Mammary epithelial cell (primary cell): ENCODE measurements at places on chromosomes 12 and 14. TPM values are rescaled to one million over a fixed set of nuclear protein-coding genes. Genes with fewer than 3 reads are reported as not detected.

PPP1R13B gene
- 6.2 TPM for polyA plus RNA-seq

GRCh38 chr12:106957583-106957982 lies 1.9 kb downstream of the TMEM263 start:
- DNase-seq = no peak

GRCh38 chr14:43901911-43902673 lies 605.0 kb downstream of the FSCB start:
- DNase-seq = no peak

GALNT9 gene
- polyA plus RNA-seq = not detected
